Hepatocyte (in vitro differentiated cells): ENCODE measurements at places on chromosomes 1 and 21. TPM values are rescaled to one million over a fixed set of nuclear protein-coding genes. Genes with fewer than 3 reads are reported as not detected.

ATF3 gene
- total RNA-seq: 128 TPM in 2 replicates

ACOT11 gene
- total RNA-seq: 6.7 and 13.8 TPM in 2 replicates

CTTNBP2NL gene
- 16.4 and 18.1 TPM in 2 replicates for total RNA-seq

HP1BP3 gene
- 149 and 171 TPM in 2 replicates for total RNA-seq

CAMK2N1 gene
- 38.5 and 41.7 TPM in 2 replicates for total RNA-seq
